ENCODE measurements at places on chromosomes 5 and 9. TPM values are rescaled to one million over a fixed set of nuclear protein-coding genes. Genes with fewer than 3 reads are reported as not detected.

Gene CMYA5
- total RNA-seq = under 0.01 TPM

Gene ZDHHC12
- total RNA-seq = 101 TPM

Gene SHISAL2B
- total RNA-seq = not detected

Gene SOX30
- total RNA-seq = not detected

Gene C9orf153
- total RNA-seq = not detected

Gene GARIN3
- total RNA-seq = not detected

Gene TAS2R1
- not detected for total RNA-seq

Gene SEMA5A
- 0.13 TPM for total RNA-seq

Gene PCDH1
- 155 TPM for total RNA-seq

Gene PKD2L2
- not detected for total RNA-seq

Gene CLIC3
- not detected for total RNA-seq

Gene DCANP1
- not detected for total RNA-seq

Gene ZBED3
- 4.7 TPM for total RNA-seq

Gene CDC20B
- not detected for total RNA-seq

Gene GPR150
- 1.9 TPM for total RNA-seq

Gene FBP2
- total RNA-seq = not detected

Gene PCDHB16
- total RNA-seq = 0.25 TPM

Gene LRRC19
- total RNA-seq = not detected

Gene IGFBPL1
- total RNA-seq = not detected

Gene PCDHAC2
- total RNA-seq = 0.73 TPM

Gene VDAC1
- total RNA-seq = 274 TPM

Gene MTX3
- 5.4 TPM for total RNA-seq

Gene TDRD7
- 14.3 TPM for total RNA-seq

Gene GMCL2
- total RNA-seq = not detected

Gene TRIM36
- 1.7 TPM for total RNA-seq

Gene SPINK14
- not detected for total RNA-seq
